ENCODE measurements at places on chromosomes 13 and 19.

DNA sequence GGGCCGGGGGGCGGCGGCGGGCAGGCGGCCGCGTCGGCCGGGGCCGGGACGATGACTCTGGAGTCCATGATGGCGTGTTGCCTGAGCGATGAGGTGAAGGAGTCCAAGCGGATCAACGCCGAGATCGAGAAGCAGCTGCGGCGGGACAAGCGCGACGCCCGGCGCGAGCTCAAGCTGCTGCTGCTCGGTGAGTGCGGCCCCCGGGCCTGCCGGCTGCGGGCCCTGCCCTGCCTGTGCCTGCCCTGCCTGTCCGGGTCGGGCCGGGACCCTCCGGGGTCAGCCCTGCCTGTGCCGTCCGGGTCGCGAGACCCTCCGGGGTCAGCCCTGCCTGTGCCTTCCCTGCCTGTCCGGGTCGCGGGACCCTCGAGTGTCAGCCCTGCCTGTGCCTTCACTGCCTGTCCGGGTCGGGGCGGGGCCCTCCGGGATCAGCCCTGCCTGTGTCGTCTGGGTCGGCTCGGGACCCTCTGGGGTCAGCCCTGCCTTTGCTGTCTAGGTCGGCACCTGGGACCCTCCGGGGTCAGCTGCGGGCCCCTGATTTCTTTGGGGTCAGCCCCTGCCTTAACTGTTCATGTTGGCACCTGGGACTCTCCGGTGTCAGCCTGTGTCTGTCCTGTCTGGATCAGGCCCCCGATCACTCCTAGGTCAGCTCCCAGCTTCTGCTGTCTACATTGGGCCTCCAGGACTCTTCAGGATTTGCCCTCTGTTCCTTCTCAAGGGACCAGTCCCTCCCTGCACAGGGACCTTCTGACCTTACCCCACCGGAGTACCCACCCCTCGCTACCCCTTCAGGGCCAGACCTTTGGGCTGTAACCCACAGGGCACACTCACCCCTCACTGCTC is 659 bp downstream of the GNA11 start:
- DNase-seq = peak; percentile 51

- DNase-seq = no peak
These were observed 3.2 kb downstream of the STX10 start for GRCh38 chr19:13146763-13147563.

DNA sequence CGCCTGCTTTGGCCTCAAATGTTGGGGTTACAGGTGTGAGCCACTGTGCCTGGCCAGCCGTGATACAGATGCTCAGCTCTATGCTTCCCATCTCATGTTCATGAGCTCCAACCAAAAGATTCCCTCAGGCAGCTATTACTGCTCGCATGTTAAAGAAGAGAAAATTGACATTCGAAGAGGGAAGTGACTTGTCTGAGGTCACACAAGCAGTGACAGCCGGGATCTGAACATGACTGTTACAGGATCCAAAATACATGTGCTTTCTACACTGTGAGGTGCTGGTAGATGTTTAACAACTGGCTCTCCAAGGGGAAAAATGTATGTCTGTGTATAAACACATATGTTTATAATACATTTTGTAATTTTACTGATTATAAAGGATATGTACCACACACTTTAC is 11.3 kb downstream of the FPR1 start:
- DNase-seq = no peak

GRCh38 chr19:3357992-3358688 is 8.2 kb upstream of the NFIC start:
- peak; percentile 24 for DNase-seq

DNA sequence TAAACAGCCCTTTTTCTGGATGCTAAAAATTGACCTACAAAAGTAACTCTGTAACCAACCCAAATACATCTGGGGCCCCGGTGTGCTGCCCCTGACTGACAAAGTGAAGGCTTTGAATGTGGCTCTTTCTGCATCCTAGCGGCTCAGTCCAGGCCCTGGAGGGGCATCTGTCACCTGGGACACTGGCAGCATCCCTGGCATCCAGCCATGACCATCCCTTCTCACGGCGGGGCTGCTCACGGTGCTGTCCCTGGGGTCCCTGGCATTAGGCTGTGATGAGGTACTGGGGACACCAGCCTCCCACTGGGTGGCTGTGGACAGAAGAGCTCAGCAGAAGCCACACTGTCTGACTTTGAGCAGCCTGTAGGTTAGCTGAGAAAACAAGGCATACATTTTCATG is 34.3 kb downstream of the BICRA start:
- no peak for DNase-seq

GRCh38 chr13:65856431-65856830 is 1373.7 kb downstream of the PCDH9 start:
- no peak for DNase-seq

DNA sequence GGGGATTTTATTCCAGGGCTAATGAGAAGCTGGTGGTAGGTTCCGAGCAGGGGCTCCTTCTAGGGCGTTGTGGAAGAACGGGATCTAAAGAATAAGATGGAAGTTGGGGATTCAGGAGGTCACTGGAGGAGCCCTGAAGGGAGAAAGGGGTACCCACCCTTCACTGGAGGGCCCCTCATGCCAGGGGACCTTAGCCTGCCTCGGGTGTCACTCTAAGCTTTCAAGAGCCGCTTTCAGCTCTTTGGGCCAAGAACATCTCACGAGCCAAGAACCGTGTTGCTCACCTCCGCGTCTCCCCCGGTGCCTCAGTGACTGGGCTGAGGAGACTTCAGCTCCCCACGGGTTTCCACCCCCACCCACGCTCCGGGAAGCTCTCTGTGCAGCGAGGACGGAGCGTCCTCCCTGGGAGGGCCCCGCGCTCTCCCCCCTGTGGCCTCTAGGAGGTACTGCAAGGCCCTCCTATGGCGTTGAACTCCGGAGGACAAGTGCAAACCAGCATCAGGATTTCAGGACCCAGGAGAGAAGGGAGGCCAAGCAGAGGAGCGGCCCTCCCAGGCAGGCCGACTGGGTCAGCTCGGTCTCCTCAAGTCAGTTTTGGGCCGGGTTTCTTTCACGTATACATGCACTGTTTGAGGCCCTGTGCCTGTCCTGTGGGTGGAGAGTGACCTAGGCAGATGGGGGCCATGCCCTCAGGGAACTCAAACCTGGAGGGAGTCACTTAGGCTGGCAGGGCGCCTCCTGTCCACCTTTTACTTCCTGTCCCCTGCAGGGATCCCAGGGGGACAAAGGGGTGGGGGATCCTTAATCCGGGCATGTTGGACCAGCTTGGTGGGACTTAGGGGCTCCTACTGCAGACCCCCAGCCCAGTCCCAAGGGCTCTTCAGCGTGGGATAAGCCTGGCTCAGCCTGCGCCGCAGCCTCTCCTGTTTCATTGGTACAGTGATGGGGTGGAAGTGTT is 5.1 kb upstream of the KRTDAP start:
- peak; percentile 78 for DNase-seq

DNA sequence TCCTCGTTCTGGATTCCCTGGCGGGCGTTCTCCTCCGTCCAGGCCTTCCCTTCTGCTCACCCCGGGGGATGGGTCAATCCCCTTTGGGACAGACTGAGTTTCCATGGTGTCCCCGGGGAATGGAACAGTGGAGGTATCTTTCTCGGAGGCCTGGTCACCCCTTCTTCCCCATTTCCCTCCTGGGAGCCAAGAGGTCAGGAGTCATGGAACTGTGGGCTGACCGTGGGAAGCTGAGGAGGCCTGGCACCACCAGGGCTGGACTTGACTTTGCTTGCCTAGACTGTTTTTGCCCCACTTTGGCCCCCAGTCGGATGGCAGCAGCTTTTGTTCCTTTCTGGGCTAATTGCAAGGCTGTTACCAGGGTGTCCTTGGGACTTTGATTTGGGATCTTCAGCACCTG is 2.0 kb downstream of the NACC1 start:
- DNase-seq = no peak

DNA sequence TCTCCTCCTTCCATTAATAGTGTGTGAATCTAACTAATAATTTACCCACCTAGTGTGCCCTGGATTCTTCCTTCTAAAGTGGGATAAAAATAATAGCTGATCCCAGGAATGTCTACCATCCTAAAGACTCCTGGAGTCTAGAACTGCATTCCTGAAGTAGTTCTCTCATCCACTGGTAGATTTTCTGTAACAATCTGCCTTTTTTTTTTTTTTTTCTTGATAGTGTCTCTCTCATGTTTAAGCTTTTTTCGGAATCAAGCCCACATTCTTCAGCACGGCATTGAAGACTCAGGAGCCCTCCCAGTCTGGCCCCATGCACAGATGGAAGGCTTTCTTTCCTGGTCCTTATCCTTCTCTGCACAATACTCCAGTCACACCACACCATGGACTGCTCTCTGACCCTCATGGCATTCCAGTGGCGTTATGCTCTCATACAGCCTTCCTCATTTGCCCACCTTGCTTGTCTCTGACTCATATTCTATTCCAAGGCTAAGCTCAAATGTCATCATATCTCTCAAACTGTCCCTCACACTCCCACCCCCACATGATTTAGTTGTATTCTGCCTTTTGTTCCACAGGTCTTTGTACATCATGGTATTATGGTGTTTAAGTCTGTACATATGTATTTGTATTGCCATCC is 68.7 kb upstream of the FRY start:
- no peak for DNase-seq

- DNase-seq = no peak
These were observed 20.3 kb downstream of the RFX1 start for GRCh38 chr19:13985771-13986347.

- DNase-seq = no peak
These were observed 203.5 kb upstream of the HTR2A start for GRCh38 chr13:47100214-47100853.

GRCh38 chr13:80224468-80224867 is 116.5 kb downstream of the SPRY2 start:
- no peak for DNase-seq

DNA sequence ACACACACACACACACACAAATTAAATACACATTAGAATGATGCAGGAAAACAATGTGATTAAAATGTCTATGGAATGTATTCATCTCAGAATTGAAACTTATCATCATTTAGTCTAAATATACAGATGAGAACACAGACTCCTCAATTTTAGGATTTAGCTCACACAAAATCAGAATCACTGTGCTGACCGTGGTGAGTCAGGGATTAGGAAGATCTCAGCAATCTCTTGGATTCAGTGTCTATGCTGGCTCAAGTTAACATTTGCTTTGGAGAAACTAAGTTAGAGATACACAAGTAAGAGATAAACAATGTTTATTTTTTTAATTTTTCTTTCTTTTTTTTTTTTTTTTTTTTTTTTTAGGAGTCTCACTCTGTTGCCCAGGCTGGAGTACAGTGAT is 323.6 kb downstream of the KLF12 start:
- no peak for DNase-seq

GRCh38 chr19:8259142-8259921 is 48.8 kb downstream of the CD320 start:
- DNase-seq = no peak

DNA sequence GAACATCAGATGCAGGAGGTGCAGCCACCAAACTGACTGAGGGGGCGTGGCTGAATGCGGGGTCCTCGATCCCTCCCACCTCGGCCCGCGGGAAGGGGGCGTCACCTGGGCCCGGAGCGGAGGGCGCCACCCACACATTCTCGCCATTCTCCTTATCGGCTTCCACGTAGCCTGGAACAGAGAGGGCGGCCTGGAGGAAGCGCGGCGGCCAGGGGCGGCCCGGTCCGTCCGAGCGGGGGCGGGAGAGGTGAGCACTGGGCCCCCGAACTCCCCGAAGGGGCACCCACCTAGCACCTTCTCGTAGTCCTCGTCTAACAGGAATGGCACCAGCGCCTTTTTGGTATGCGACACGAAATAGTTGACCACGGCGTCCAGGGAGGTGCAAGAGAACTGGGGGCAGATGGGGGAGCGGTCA is 11.8 kb downstream of the STAP2 start:
- DNase-seq = peak; percentile 42

- no peak for DNase-seq
These were observed 131.8 kb downstream of the STARD13 start for GRCh38 chr13:33153421-33154404.

- no peak for DNase-seq
These were observed 128.4 kb downstream of the KATNAL1 start for GRCh38 chr13:30178976-30179375.

DNA sequence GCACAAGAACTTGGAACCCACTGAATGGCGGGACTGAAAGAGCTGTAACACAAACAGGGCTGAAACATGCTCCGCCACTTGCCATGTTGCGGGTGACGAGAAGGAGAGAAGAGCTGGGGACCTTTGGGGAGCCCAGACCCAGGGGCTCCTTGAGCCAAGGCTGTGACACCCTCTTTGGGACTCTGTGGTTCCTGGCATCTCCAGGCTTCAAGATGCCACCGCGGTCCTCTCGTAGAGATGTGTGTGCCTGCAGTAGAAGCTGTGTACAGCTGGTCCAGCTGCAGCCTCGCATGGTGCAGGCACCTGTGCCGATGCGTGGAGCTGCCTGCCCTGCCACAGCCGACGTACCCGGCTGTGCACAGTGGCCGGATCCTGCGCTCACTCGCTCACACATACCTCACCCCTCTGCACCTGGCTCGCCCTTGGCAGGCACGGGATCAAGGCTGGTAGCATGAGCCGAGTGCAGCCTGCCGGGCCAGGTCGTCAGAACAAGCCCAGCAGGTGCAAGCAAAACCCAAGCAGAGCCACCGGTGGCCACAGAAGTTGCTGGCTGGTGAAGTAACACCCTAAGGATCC is 1385.8 kb downstream of the PCDH9 start:
- DNase-seq = no peak

DNA sequence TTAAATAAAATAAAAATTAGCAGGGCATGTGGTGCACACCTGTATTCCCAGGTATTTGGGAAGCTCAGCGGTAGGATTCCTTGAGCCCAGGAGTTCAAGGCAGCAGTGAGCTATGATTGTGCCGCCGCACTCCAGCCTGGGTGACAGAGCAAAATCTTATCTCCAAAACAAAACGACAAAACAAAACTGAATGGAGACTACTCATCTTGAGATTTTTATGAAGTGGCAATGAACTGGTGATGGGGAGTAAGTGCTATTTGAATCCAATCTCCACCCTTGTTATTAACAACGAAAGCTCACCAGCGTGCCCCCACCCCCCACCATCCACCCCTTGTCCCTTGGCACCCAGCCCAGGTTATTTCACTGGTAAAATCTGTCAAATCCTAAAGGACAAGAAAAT is 45.2 kb upstream of the URI1 start:
- DNase-seq = no peak

DNA sequence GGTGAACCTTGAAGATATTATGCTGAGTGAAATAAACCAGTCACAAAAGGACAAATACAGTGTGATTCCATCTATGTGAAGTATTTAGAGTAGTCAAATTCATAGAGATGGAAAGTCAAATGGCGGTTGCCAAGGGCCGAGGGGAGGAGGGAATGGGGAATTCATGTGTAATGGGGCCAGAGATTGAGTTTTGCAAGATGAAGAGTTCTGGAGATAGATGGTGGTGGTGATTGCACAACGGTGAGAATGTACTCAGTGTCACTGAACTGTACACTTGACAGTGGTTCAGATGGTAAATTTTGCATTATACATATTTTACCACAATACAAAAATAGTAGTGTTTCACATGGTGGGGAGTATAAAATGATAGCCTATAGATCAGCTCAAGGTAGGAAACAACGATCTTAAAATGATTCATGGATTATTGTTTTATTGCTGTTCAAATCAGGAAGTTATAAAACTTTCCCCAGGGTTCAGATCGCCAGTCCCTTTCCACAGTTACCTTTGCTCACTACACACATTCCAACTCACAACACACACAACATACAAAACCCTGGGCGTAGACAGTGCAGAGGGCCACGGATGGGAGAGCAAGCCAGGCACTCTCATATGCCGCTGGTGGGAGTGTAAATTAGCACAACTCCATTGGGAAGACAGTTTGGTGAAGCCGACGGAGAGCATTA is 219.9 kb downstream of the ZIC5 start:
- no peak for DNase-seq
